Omental fat pad (tissue), 4 donors: ENCODE measurements at places on chromosomes 2 and 18. TPM values are rescaled to one million over a fixed set of nuclear protein-coding genes. Genes with fewer than 3 reads are reported as not detected.

DNA sequence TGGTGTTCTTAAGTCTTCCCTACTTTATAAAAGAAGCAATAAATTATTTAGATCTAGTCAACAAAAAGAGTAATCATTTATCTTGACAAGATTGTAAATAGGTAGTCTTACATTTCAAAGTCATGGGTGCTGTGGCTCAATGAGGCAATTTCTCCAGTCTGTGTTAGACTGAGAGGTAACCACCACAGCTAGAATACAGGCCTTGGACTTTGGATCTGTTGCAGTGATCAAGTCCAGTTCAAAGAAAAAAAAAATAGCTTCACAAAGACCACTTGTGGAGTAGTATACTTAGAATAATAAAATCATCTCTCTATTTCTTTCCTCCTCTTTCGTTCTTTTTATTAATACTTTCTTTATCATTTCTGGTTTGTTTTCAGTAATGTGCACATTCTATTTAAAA is 93.1 kb upstream of the FSIP2 start:
- no peak for DNase-seq

DNA sequence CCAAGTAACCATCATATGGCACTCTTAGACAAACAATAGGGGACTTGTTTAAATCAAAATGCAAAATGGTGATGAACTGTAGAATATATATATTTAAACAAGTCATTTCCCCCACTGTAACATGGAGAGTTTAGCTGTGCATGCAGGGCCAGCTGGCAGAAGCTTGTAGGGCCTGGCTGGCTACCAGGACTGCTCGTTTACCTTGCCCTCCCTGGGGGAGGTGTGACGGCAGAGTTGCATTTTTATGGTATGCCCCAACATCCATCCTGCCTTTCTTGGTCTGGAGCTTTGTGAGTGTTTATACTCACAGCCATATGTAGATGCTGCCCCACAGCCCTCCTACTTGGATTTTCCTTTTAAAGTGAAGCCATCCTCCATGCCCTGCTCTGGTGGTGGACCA is 101.7 kb upstream of the ZFP36L2 start:
- DNase-seq = no peak

DNA sequence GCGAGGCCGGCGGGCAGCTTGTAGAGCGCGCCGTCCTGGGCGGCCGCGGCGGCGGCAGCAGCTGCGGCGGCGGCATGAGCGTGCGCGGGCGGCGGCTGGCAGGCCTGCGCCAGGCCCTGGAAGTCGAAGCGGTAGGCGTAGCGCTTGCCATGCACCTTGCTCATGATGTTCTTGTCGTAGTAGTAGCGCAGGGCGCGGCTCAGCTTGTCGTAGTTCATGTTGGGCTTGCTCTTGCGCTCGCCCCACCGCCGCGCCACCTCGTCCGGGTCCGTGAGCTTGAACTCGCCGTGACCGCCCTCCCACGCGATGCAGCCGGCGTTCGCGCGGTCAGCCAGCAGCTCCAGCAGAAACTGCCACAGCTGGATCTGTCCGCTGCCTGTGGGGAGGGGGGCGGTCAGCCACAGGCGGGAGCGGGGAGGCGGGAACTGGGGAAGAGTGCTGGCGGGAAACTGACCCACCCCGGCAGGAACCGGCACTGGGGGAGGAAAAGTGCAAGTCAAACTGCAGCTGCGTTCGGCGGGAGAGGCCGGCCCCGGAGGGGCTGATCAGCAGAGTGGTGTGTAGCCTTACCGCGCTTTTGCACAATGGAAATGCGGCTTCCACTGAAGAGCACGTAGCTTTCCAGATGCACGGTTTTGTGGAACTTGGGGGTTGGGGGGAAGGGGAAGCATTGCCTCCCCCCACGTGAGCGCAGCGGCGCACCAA is 3.0 kb downstream of the FEV start:
- no peak for DNase-seq

- no peak for DNase-seq
Observed at GRCh38 chr2:106664669-106665068, 177.5 kb downstream of the CD8B2 start.

GRCh38 chr2:75310876-75311275 is 111.6 kb upstream of the TACR1 start:
- no peak for DNase-seq

GRCh38 chr2:27245116-27245515 is 17.7 kb downstream of the SLC30A3 start:
- DNase-seq = no peak

GRCh38 chr2:11343650-11344341 is 640 bp downstream of the ROCK2 start:
- no peak for DNase-seq

DNA sequence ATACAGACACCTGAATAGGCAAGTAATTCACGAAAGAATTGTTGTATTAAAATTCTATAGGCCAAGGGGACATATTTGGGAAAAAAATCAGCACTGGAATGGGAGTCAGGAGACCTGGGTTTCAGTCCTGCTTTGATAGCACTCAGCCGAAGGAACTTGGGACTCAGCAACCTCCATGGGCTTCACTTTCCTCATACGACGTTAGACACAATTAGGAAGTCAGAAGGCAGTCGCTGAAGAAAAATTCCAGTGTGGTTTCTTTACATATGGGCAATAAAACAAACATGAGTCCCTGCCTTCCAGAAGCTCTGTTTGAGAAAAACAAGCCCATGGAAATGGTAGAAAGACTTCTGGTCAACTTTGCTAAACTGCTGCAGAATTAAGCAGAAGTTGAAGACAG is 15.1 kb upstream of the CYRIA start:
- DNase-seq = no peak

GRCh38 chr2:106996171-106996769 is 110.3 kb upstream of the ST6GAL2 start:
- no peak for DNase-seq

DNA sequence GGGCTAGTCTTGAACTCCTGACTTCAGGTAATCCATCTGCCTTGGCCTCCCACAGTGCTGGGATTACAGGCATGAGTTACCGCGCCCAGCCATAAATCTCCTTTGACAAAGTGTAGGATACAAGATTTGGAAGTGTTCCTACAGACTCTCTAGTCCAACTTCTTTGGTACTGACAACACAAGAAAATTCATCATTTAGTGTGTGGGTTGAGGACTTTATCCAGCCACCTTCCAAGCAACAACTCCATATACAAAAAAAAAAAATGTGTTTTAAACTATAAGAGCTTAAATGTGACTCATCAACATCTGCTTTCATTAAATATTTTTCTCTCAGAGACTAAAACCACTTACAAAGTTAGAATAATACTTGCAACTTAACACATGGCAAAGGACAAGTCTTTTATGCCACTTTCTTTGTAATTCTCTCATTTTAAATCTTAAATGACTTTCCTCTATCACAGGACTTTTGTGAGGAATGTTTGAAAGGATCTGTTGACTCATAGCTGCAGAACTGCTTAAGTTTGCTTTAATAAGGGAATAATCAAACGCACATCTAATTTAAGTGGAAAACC is 46.2 kb upstream of the ITGAV start:
- no peak for DNase-seq

DNA sequence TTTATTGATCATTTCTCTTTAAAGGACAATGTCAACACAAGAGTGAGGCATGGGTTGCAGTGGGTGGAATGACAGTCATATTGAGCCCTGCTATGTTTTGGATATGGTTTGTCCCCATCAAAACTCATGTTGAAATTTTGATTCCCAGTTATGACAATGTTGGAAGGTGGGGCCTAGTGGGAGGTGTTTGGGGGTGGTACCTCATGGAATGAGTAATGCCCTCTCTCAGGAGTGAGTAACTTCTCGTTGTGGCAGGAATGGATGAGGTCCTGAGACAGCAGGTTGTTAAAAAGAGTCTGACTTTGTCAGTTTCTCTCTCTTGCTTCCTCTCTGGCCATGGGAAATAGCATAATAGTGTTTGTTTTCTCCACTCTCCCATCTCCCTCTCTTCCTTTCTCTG is 345.3 kb downstream of the DCC start:
- no peak for DNase-seq

DNA sequence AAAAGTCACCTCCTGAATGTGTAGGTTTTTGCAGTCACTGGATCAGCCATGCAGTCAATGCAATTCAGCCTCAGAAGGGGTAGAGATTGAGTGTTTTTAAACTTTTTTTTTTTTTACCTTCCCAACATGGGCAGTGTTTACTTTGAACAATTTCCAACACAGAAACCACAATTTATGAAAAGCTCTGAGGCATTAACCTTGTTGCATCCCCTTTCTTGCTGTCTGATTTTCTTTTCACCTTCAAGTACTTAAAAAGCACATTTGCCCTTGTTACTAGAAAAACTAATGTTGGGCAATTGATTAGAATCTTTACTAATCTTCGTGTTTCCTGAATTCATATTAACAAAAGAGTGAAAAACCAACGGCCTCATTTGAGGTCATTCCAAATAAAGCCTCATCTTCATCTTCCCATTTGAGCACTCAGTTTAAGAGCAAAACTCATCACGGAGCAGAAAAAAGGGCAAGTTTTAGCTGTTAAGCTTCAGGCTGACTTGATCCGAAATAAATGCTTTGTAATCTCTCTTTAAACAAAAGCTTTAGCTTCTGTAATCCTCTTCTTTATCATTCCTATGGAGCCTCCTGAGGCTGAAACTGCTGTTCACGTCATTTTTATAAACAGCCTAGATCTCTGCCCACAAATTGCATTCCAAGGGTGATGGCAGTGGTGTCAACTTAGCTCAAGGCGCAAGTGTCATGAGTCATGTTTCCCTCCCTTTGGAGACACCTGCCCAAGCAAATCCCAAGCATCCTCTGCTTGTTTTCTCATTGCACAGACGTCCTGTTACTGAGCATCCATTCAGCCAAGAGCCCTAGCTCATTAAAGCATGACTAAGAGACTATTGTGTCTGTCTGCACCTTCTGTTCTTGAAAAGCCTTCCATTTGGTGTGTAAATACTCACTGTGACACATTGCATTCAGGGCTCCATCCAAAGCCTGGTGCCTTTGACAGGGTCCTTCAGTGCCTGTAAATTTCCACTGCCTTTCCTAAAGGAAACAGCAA is 107.7 kb downstream of the HNMT start:
- DNase-seq = no peak

- DNase-seq = no peak
Observed at GRCh38 chr2:167862782-167863181, 384.6 kb downstream of the STK39 start.

DNA sequence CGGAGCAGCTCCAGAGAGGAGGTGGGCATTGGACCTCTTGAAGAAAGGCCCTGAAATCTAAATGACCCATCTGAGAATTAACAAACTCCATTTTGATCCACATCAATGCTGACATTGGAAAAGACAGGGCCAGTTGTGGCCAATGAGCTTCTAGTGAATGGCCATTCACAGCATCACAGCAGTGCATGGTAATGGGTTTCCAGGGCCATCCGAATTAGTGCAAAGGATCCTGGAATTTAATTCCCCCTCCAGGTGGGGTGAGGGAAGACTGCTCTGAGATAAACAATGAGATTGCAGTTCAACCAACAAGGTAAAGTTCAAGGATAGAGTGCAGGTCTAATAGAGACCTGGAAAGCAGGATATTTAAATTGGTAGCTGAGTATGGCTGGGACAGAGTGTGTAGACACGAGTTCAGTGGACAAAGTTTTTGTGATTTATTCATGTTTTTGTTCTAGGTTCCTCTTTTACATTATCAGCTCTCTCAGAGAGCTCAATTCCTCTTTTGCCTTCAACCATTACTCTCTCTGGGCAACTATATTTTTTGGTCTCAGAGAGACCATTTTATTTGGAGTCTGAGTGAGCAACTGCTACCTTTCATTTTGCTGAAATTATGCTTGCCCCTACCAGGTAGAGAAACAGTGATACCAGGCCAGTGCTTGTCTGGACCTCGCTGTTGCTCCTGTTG is 5.0 kb downstream of the TACR1 start:
- no peak for DNase-seq

- DNase-seq = no peak
Observed at GRCh38 chr2:9647884-9648283, 17.1 kb upstream of the YWHAQ start.

DNA sequence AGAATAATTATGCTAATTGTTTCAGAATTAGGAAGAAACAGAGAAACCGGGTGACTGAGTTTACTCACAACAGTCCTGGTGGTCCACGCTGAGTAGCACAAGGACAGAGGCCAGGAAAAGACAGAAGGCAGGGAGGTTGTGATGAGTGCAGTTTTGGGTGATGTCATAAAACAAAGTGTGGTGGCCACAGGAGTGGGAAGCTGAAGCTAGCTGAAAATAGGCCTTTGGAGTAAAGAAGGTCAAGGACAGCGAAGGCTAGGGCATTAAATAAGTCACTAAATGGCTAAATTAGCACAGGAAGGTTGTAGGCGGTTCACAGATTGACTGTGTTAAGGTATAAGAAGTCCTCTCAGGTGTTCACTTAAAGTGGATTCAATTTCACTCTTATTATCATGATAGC is 120.9 kb upstream of the TTN start:
- DNase-seq = no peak

DNA sequence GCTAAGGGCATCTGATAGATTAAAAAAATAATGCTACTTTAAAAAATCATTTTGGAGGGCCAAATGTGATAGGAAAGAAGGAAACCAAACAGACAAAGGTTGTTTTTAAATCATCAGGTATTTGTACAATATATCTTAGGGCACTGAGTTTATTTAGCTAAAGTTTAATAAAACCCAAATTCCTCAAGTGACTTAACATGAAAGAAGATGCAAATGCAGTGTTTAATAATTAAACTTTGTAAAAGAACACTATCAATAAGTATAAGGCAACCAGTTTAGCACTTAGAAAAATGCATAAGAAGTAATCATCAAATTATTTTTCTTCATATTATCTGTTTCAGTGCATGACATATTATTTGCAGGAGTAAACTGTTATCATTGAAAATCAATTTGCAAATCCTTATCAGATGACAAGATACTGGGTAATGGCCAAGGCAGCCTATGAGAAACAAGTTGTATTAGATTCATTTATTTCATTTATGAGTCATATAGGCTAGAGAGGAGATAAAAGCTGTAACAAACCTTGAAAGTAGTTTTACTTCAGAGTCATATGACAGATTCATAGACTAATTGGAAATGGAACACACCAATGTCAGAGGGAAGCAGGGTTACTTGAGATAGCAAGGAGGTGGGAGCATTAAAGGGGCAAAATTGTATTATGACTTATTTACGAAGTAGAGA is 165.5 kb downstream of the GCA start:
- DNase-seq = no peak

GRCh38 chr18:59426855-59427254 is 67.8 kb upstream of the LMAN1 start:
- no peak for DNase-seq

The ALPP gene
- total RNA-seq = not detected

The MTCL1 gene
- total RNA-seq = 1.6 TPM

The FAM237A gene
- not detected for total RNA-seq

The ZRANB3 gene
- 4.0 TPM for total RNA-seq

The KANSL1L gene
- 30.5 TPM for total RNA-seq

The C1QL2 gene
- total RNA-seq = not detected

The IL1RN gene
- 114 TPM for total RNA-seq

The DSG4 gene
- total RNA-seq = not detected

The RIT2 gene
- not detected for total RNA-seq

The UGT1A5 gene
- not detected for total RNA-seq

The MAP3K19 gene
- not detected for total RNA-seq

The C2orf78 gene
- not detected for total RNA-seq

The DRC1 gene
- total RNA-seq = not detected

The PLGLB2 gene
- total RNA-seq = 2.6 TPM
